ENCODE measurements at places on chromosomes 2 and 18.

DNA sequence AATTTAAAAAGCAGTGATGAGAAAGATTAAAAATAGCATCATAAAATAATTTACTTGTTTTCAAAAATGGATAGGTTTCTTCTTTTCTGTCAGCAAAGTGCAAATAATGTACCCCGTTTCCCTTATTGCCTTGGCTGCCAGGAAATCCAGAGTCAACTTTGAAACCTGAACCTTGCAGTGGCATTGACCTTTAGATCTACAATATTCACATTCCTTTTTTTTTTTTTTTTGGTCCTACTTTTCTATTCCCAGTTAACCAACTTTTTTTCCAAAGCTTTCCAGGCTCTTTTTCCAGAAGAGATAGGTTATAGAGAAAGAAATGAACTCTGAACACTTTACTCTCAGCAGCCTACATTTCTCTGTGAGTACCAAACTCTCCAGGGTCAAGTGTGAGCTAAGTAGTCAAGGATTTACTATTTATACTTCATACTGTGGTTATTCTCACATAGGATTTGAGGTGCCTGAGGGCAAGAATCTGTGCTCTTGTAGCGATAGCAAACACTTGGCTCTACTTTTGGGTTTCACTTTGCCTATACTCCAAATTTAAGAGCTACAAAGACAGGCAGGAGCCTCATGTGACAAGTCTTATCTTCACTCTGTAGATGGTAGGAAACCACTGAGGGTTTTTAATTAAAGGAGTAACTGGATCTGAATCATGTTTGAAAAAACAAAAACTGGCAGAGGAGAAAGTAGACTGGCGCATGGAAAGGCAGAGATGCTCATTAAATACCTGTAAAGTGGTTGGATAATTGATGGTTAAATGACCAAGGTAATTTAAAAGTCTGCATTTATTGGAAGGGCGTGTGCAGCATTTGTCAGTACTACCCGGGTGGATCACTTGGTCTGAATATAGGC, 63.2 kb upstream of the TMEM17 start:
- no peak for DNase-seq

DNA sequence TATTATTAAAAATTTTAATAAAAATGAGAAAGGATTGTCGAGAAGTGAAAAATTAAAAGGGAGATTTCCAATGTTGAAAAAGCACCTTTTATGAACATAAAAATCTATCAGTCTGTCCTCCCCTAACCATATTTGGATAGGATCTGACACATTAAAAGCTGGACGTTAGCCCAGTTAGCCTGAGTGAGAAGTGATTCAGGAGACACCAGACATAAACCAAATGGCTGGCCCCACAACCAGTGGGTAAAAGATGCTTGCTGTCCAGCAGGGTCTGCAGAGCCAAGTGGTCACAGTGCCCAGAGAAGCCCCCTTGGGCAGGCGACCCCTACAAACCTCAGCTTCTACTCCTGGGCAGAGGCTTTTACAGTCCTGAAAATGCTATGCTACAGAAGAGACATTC, 253.8 kb upstream of the LYPD1 start:
- no peak for DNase-seq

- no peak for DNase-seq
These were observed 79.6 kb upstream of the SPOPL start for GRCh38 chr2:138421971-138422335.

- DNase-seq: no peak
These were observed 49.9 kb downstream of the LYPD1 start for GRCh38 chr2:132620115-132620514.

GRCh38 chr2:67036444-67036843, 360.7 kb upstream of the ETAA1 start:
- DNase-seq: no peak

DNA sequence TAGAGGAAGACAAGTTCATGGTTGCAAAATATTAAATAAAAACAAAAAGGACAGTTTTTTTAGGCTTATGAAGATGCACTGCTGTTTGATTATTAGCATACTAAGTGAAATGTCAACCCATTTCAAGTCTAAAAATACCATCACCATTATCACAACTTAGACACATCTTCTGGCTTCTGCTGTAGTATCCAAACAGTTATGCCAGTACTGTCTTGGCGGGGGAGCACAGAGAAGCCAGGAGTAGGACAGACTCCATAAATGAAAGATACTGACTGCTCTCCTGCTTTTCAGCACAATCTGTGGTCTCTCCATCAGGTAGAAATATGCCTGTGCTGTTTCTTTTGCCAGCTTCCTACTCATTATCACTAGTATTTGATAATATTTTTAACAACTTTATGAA, 179.2 kb upstream of the DSEL start:
- DNase-seq: no peak
